Bone marrow (tissue), 2 donors: ENCODE measurements at places on chromosomes 2 and 18.

- no peak for DNase-seq
Measured at GRCh38 chr2:149364839-149365238, 34.5 kb downstream of the LYPD6 start.

DNA sequence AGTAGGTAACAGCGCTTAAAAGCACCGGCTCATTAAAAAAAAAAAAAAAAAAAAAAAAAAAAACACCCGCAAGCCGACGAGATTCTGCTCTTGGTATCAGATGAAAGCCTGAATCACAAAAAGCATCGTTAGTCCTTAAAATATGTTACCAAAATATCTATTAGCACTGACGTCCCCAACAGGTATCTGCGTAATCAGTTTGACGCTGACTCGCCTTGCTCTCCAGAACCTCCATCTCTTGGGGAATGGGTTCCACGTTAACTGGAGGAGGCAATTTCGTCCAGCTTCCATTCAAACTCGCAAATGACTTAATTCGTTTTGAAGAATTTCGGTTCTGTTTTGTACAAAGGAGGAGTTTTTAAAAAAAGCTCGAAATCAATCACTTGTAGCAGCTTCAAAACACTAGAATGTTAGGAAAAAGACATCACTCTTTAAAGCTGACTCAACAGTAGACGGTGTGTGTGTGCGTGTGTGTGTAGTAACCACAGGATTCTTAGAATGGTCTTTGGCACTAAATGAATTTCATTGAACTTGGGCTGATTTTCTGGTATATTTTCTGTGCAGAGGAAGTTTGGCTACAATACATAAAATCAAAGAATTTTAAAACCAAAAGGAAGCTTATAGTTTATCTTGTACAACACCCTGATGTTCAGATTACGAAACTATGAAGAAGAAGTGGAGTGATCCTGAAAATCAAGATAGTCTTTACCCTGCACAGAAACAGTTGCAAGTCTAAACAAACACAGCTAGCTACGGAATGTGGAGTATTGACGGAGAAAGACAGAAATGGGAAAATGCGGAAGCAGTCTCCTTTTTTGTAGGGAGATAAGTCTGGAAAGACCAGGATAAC, 1.1 kb upstream of the PGAP1 start:
- DNase-seq = no peak

DNA sequence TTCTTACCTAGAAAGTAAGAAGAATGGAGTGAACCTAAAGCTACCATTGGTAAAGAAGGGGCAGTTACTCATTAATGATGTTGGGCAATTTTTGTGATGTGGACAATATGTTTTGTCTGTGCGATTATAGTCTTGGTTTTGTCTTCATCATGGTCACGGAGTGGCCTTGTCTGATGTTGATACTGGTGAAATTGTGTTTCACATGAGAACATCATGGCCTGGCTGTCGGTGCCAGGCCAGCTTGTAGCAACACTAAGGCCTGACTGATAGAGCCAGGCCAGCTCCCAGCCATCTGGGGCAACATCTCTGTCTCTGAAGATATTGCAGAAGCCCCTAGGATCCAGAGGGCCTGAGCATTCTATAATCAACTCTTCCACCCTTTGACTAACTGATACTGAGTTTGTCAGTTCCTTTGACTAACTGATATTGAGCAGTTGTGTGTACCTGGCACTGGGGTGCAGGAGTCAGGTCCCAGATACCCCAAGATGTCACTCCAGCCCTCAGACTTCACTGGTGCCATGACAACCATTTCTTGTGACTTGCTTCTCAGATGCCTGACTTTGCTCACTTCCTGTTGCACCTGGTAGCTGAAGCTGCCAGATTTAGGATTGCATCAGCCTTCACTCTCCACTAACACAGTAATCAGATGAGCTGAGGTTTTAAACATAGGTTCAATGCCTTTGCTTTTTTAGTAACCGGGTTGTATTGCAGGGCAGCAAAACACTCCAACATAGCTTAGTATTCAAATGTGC, 62.5 kb downstream of the RPIA start:
- no peak for DNase-seq

DNA sequence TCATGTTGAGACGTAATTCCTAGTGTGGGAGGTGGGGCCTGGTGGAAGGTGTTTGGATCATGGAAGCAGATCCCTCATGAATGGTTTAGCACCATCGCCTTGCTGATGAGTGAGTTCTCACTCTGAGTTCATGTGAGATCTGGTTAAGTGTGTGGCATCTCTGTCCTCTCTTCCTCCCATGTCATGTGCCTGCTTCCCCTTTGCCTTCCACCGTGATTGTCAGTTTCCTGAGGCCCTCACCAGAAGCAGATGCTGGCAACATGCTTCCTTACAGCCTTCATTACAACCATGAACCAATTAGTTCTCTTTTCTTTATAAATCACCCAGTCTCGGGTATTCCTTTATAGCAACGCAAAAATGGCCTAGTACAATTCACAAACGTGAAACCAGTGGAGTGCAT, 14.6 kb upstream of the MCM6 start:
- DNase-seq = no peak

DNA sequence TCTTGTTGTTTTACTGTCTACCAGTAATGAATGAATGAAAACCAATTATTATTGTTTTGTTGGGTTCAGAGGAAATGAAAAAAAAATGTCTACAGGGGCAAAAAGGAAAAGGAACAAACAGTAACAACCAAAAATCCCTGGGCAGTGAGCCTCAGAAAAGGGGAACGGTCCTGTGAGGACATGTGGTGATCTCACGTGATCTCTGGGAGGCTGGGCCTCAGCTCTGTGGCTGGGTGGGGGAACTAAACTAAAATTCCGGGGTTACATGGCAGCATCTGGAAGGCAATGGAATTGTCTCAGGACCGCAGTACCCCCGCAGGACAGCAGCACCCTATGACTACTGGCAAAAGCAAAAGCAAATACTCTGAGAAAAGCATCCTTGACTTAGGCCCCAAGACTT, 80.1 kb downstream of the AFF3 start:
- DNase-seq = no peak

- no peak for DNase-seq
Measured at GRCh38 chr2:12896318-12896982, 179.7 kb downstream of the TRIB2 start.

- DNase-seq = no peak
Measured at GRCh38 chr2:106561803-106562202, 74.6 kb downstream of the CD8B2 start.

DNA sequence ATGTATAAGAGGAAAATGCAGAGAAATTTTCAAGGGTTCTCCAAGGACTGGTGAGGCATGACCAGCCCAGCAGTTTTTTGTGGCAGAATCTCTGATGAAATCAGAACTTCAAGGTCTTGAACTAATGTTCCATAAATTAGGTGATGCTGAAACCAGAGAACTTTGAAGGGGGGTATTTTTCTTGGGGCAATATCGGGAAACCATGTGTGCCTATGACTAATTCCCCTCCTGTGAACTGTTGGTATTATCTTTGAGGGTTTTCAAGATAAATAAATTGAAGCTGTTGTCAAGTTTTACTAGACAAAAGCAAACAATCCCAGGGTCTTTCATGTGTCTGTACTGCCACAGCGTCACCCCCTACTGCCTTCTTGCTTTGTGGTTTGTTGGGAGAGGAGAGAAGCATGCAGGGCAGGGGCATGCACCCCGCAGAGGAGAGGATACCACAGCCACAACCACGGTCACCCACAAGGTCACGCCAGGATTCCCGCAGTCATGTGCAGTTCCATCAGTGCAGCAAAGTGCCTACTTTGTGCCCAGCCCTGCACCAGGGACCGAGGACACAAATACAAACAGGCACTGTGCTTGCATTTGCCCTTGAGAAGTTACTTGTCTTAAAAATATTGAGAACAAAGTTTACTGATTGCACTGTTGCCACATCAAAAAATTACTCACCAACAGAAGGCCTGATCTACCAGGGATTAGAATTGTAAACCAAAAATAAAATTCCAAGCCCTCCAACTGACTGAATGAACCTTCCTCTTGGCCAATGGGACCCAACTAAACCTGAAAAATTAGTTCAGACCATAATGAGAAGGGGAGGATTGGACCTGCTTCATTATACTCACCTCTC, 413.3 kb upstream of the TRIB2 start:
- no peak for DNase-seq
